Substantia nigra (tissue), 51 donors: ENCODE measurements at places on chromosomes 5 and 9.

GRCh38 chr5:152104211-152104610 lies 179.6 kb upstream of the GLRA1 start:
- DNase-seq = no peak

DNA sequence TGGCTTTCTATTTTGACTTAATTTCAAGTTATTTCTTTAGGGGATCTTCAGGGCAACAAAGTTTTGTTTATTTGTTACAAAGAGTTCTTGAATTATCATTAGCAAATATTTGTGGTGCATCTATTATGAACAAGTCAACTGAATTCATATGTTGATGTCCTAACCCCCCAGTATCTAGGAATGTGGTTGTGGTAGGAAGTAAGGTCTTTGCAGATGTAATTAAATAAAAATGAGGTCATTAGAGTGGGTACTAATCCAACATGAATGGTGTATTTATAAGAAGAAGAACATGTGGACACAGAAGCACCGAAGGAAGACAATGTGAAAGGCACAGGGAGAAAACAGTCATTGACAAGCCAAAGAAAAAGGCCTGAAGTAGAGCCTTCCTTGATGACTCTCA lies 474.0 kb upstream of the DAB2 start:
- no peak for DNase-seq

DNA sequence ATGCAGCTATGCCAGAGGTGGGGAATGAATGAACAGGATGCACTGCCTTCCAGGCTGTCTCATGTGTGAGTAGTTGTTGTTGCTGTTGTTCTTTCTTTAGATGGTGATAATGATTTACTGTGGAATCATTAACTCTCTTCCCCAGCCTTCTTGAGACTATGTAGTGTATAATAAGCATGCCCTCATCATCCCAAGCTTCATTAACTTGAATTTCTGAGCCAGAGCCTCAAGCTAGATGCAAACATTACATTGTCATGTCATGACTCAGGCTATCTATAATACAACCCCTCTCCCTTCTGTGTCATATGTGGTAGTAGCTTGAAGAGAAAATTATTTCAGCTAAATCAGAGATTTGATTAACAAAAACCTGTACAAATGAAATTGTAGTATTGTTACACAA lies 10.0 kb upstream of the ADAMTSL1 start:
- DNase-seq = no peak

GRCh38 chr9:97809666-97810344 lies 43.2 kb upstream of the FOXE1 start:
- no peak for DNase-seq

GRCh38 chr9:122286764-122287163 lies 22.1 kb downstream of the MRRF start:
- no peak for DNase-seq

- DNase-seq = no peak
Observed at GRCh38 chr9:135440620-135441019, 39.0 kb upstream of the PPP1R26 start.

GRCh38 chr5:139131465-139131864 lies 66.7 kb downstream of the SIL1 start:
- DNase-seq = peak; percentile 43

DNA sequence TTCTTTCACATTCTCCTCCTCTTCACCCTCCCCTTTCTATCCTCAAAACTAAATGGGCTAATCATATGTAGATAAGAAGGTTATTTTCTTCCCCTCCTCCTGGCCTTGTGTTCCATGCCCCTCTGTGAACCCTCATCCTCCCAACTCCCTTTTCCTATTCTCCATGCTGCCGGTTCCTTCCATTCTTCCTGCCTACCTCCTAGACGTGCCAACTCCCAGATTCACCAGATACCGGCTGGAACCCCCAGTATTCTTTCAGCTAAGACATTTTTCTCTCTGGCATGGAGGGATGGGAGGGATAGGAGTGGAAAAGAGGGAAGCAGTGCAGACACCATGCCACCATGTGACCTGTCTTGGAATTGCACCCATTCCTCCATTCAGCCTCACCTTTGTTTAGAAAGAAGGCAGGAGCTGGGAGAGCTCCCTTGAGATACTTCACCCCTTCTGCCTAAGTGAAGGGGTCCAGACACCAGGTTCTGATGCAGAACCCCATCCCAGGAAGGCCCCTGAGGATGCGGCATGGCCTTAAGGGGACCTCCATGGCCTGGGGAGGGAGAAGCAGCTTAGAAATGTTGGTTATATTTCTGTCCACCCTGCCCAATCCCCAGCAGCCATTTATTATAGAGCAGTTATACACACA lies 4.8 kb downstream of the DNAJB5 start:
- DNase-seq = peak; percentile 29

DNA sequence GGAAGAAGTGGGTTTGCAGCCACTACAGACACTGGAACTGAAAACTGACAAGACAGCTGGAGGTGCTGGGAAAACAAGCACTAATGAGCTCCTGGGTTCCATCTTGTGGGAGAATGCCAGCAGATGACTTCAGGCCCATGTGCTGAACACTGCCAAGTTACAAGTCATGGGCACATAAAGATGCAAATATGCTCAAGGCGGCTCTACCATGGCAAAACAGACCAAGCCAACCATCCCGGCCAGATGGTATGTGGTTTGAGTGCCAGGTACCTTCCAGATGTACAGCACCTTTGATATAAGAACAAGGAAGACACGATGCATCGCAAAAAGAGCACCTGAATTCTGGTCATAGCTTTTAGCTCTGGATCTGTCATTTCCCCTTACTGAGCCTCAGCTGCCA lies 19.9 kb downstream of the TNFSF8 start:
- DNase-seq = no peak

- no peak for DNase-seq
Observed at GRCh38 chr5:157004893-157005551, 42.0 kb upstream of the TIMD4 start.

DNA sequence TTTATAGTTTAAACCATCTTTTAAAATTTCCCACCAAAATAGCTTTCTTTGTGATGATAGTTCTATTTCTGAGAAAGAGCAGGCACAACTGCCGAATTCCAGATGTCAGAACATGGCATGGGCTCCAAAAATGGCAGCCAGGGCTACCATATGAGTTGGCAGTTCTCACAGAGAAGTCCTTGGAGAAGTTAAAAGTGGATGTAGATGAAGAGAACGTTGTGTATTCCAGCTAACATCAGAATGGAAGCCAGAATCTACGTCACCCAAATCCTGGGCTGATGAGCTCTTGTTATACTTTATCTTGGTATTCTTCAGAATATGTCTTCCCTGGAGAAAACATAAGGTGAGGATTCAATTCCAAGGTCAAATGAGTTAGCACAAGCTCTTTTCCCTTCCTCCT lies 66.9 kb upstream of the BASP1 start:
- DNase-seq = no peak

- DNase-seq = no peak
Observed at GRCh38 chr5:53891159-53891558, 330.7 kb downstream of the NDUFS4 start.

GRCh38 chr5:62645223-62645622 lies 66.6 kb downstream of the LRRC70 start:
- DNase-seq = no peak

DNA sequence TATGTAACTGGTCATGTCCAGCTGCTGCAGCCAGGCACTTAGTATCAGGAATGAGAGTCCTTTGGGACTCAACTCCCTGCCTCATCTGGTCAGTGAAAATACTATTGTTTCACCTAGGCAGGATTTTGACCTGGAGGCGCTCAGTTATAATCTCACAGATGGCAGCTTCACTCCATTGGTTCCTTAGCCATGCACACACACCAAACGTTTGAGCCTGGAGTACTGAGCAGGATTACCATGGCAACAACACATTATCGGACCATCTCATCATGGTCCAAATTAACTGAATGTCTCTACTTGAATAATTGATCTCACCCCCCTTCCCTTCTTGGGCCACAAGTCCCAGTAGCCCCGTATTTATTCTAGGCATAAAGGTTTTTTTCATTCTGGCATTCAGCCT lies 15.0 kb upstream of the SREK1 start:
- no peak for DNase-seq

GRCh38 chr9:7245976-7246580 lies 488.3 kb downstream of the KDM4C start:
- no peak for DNase-seq

GRCh38 chr9:77534376-77535057 lies 113.6 kb downstream of the GNA14 start:
- no peak for DNase-seq

GRCh38 chr9:94761481-94761880 lies 35.0 kb downstream of the AOPEP start:
- no peak for DNase-seq
